B cell (primary cell): ENCODE measurements at places on chromosomes 6 and 20. TPM values are rescaled to one million over a fixed set of nuclear protein-coding genes. Genes with fewer than 3 reads are reported as not detected.

GRCh38 chr6:154520280-154520679, 9.8 kb upstream of the CNKSR3 start:
- H3K27ac ChIP-seq, result no peak overlapping the region
- no peaks in the 10 kb centered on the region for H3K4me1 ChIP-seq
- no peak for DNase-seq
- H3K27me3 ChIP-seq, result no peaks in the 10 kb centered on the region

DNA sequence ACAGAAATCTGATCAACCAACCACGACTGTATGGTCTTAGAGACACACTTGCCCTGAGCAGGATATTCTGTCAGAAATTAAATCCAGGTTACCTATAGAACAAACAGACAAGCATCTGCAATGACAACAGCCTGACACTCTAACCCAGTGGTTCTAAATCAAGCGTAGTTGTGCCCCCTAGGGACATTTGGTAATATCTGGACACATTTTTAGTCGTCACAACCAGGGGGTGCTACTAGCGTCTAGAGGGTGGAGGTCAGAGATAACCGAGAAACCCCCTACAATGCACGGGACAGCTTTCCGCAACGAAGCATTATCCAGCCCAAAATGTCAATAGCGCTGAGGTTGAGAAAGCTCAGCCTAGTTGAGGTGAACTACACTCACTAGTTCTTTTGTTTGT, 32.3 kb downstream of the ID4 start:
- H3K4me3 ChIP-seq, result no peak overlapping the region
- H3K27me3 ChIP-seq, result no peaks in the 10 kb centered on the region
- no peak overlapping the region for H3K27ac ChIP-seq
- no peaks in the 10 kb centered on the region for H3K36me3 ChIP-seq
- H3K4me1 ChIP-seq, result no peaks in the 10 kb centered on the region
- no peak for DNase-seq

DNA sequence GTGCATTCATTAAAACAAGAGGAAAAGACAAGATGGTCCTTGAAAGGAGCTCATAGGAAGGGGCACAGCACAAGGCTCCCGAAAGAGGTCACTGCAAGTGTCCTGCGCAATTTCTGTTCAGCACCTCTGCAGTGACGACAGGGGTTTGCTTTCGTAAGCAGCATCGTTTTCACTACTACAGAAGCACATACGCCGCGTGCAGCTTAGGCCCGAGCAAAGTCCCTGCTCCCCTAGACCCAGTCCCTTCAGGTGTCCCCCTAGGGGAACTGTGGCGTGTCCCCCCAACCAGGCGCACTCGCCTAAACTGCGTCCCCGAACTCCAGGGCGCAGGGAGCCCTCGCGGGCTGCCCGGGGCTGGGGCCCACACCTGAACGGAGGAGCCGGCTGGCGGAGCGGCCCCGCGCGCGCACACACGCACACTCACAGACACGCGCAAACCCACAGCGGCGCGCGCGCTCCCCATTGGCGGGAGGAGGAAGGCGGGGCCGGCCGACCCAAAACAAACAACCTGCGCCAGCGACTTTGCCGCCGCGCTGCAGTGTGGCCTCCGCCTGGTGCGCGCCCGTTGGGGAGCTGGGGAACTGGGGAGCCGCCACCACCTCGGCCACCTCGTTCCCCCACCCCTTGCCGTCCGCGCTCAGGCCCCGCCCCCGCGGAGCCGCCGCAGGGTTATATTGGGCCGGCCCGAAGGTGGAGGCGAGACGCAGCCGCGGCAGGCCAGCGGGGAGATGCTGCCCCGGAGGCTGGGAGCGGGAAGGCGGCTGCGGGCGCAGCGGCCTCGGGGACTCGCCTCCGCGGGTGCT, at the start of gene FOXQ1:
FOXQ1 (plus strand) TSS at position 699 of the 803 bp plus-strand sequence. CDS start 607 bp downstream, outside the sequence.
- H3K27ac ChIP-seq, result no peak within 1 kb of the TSS
- peaks cover 25% of the 10 kb centered on the region for H3K4me1 ChIP-seq
- H3K27me3 ChIP-seq, result peaks cover 62% of the 10 kb centered on the region
- H3K4me3 ChIP-seq, result no peak within 1 kb of the TSS
- DNase-seq, result peak; percentile 30
- H3K36me3 ChIP-seq, result no peaks in the 10 kb centered on the region

DNA sequence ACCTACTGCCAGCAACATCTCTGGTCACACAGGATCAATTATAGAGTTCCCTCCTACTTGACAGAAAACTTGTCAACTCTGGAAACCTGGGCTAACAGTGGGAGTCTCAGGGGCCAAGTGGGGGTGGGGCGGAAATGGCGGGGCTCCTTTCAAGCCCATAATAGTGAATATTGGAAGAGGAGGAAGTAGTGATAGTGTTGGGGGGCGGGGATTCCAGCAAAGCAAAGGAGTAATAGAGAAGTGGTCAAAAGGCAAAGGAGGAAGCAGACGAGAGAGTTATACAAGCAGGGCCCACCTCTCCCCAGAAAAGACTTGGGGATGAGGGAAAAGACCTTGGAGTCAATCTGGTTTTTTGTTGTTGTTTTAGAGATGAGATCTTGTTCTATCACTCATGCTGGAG, 2.1 kb downstream of the DEF6 start:
- H3K4me1 ChIP-seq, result peaks cover 64% of the 10 kb centered on the region
- DNase-seq, result peak; percentile 81
- peaks cover 24% of the 10 kb centered on the region for H3K36me3 ChIP-seq
- H3K27me3 ChIP-seq, result no peaks in the 10 kb centered on the region

GRCh38 chr6:97925504-97925903, 642.5 kb upstream of the MMS22L start:
- H3K4me1 ChIP-seq, result no peaks in the 10 kb centered on the region
- no peak for DNase-seq
- H3K36me3 ChIP-seq, result no peaks in the 10 kb centered on the region
- no peaks in the 10 kb centered on the region for H3K27me3 ChIP-seq
- no peak overlapping the region for H3K27ac ChIP-seq

DNA sequence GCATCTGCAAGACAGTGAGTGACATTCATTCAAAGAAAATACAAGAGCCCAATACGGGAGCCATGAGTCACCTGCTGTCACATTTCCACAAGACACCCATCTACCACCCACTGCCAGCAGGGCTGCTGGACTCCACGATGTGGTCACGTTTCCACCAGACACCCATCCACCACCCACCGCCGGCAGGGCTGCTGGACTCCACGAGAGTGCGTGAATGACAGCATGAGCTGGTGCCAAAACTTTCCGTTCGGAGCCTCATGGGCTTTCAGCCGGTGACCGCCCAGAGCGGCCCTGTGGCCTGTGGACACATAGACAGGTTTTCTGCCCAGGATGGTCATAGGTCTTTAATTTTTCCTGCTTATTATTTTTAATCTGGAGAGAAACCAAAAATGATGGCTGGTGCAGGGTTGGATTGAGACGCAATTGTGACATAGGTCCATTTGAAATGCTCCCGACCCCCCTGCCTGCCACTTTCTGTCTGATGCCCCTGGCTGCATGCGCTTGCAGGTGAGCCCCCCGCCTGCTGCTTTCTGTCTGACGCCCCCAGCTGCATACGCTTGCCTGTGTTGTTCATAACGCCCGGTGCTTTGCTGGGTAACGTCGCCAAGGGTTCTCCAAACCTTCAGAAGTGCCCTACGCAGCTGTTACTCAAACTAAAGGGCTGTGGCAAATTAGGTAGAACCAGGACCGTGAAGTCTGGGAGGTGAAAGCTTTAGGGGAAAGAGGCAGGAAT, 59.1 kb upstream of the SMOC2 start:
- no peaks in the 10 kb centered on the region for H3K4me1 ChIP-seq
- no peak for DNase-seq
- H3K4me3 ChIP-seq, result no peak overlapping the region
- no peaks in the 10 kb centered on the region for H3K27me3 ChIP-seq
- no peaks in the 10 kb centered on the region for H3K36me3 ChIP-seq
- no peak overlapping the region for H3K27ac ChIP-seq

DNA sequence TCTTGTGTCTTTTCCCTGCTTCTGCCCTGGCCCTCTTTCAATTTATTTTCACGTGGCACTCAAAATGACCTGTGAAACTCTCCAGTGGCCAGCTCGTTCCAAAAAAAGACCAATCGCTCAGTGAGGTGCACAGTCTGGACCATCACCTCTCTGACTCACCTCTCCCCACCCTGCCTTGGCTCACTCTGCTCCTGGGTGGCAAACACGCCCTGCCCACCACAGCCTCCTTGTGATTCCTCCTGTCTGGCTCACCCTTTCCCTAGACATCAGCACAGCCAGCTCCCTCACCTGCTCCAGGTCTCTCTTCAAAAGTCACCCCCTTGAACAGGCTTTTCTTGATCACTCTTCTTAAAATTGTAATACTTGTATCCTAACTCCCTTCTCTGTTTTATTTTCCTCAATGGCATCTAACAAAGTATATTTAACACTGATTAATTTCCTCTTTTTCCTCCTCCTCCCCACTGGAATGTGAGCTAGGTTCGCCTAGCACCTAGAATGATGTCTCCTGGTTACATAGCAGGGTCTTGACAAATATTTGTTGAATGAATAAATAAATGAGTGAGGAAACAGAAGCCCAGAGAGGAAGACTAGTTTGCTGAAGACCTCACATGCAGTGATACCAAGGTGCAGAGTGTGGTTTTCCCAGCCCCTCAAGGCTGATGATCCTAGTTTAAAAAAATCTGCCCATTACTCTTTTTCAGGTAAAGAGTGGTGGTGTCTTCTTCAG, 109.0 kb downstream of the GJA10 start:
- H3K4me1 ChIP-seq, result peaks cover under 1% of the 10 kb centered on the region
- no peak for DNase-seq
- no peak overlapping the region for H3K4me3 ChIP-seq
- peaks cover 8% of the 10 kb centered on the region for H3K36me3 ChIP-seq

DNA sequence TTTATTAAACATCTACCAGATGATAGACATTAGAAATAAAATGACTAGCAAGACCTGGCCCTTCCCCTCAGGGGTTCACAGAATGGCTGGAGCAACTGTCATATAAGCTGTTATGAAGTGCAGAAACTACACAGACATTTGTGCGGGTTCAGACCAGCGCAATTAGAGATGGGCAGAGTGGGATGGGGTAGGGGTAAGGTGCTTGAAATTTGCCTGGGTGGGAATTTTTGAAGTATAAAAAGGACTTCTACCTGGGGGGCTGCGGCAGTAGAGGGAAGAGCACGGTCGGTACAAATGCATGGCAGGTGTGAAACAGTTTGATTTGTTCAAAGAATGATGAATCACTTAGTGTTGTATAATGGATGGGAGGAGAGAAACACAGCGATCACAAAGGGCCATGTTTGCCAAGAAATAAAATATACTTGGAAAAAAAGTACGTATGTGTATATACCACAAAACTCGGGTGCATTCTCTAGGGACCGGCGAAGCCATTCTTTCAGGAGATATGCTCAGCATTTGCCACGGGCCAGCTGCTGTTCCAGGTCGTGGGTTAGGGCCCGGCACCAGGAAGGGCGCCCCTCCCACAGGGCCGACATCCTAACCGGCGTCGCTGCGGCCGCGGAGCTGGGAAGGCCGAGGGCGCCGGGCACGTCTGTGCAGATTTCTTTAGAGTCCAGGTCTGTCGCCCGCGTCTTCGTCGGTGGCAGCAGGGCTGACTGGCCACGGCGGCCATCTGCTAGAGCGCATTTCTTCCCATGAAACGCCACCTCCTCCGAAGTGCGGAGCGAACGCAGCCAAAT, 809 bp upstream of the NOL7 start:
- H3K36me3 ChIP-seq, result peaks cover 27% of the 10 kb centered on the region
- peak overlapping the region; percentile 82 for H3K27ac ChIP-seq
- peak overlapping the region; percentile 48 for H3K4me3 ChIP-seq
- no peak for DNase-seq
- H3K4me1 ChIP-seq, result peaks cover 22% of the 10 kb centered on the region

DNA sequence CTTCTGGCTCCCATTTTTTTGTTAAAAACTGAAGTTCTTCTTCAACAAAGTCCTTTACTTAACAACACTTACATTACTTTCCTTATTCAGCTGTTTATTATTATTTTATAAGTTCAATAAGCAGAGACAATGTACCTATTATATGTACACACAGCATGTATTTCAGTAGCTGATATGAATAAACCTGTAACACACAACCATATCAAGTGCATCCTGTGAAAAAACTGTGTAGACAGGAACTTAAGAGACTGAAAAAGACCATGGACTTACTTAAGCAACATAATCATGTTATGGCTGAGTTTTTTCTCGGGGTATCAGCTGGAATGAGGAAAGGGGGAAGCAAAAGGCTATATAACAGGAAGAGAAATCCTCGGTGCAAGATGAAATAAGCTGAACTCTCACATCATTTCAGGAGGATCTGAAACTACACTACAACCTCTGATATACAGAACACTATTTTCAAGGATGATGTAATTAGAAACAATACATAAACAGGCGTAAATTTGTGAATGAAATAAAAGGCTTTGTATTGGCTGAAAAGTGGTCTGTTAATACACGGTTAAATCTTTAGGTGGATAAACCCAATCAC, 70.9 kb downstream of the REV3L start:
- H3K36me3 ChIP-seq, result peaks cover 1% of the 10 kb centered on the region
- peaks cover 22% of the 10 kb centered on the region for H3K4me1 ChIP-seq
- no peaks in the 10 kb centered on the region for H3K27me3 ChIP-seq

DNA sequence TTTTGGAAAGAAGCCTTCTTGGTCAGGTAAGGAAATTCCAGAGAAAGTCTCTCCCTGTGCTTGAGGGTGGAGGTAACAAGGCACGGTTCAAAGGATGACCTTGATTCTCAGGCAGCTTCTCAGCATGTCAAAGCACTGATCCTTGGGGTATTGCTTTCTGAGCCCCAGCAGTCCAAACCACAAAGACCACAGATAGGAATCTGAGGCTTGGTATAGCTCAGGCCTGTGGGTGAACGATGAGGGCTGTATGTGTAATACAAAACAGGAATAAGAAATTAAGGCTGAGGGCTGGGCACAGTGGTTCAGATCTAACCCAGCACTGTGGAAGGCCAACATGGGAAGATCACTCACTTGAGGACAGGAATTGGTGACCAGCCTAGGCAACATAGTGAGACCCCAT, 70.2 kb upstream of the SLC22A1 start:
- no peak overlapping the region for H3K27ac ChIP-seq
- H3K27me3 ChIP-seq, result no peaks in the 10 kb centered on the region

DNA sequence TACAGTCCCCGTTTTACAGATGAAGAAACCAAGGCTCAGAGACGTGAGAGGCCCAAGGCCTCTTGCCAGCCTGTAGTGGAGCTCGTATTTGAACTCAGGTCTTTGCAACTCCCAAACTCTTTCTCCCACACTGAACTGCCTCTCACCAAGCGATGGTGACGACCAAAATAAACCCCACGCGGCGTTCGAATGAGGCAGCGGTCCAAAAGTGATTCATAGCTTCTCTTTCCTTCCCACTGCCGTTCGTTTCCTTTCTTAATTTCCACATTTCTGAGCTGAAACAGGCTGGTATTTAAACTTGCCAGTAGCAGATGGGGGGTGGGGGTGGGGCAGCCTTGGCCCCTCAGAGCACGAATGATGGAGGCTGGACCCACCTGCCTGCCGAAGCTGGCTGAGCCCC, 252.9 kb upstream of the KCNG1 start:
- no peak for DNase-seq
- H3K4me1 ChIP-seq, result no peaks in the 10 kb centered on the region
- H3K27ac ChIP-seq, result no peak overlapping the region
- no peaks in the 10 kb centered on the region for H3K36me3 ChIP-seq
- H3K27me3 ChIP-seq, result peaks cover 18% of the 10 kb centered on the region
- H3K4me3 ChIP-seq, result no peak overlapping the region

Gene ADGRF5
- total RNA-seq, result not detected in 2 replicates

Gene SLC12A5
- 0.32 TPM in 1 of 2 replicates, not detected in the other for total RNA-seq

Gene LST1
- total RNA-seq, result 7.4 and 9.5 TPM in 2 replicates

Gene QRSL1
- 38.5 and 42.1 TPM in 2 replicates for total RNA-seq

Gene ITPA
- total RNA-seq, result 55.5 TPM in 2 replicates

Gene CST11
- not detected in 2 replicates for total RNA-seq

Gene RAET1L
- not detected in 2 replicates for total RNA-seq
